ENCODE measurements at places on chromosomes 7 and 10.

DNA sequence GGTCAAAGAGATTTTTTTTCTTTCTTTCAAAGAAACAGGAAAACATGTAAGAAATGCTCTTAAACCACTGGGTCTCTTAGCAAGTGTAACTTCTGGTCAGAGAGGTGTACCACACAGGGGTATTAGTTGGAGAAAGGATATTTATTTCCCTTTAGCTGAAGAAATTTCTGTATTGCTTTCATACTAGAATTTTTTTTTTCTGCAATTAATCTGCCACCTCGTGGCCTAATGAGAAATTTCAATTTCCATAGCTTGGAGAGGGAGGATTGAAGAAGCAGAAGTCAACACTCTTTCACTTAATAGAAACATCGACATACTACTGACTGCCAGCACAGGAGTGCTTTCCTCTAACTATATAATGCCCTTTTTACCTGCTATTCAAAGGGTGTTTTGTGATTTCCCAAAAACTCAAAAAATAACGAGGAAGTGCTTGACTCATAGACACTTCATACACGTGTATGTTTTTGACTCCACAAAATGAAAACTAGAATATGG is 177.6 kb upstream of the NAMPT start:
- H3K4me3 ChIP-seq, result peak overlapping the region; percentile 25
- DNase-seq, result peak; percentile 13
- H3K27me3 ChIP-seq, result no peaks in the 10 kb centered on the region
- H3K36me3 ChIP-seq, result peaks cover 16% of the 10 kb centered on the region

DNA sequence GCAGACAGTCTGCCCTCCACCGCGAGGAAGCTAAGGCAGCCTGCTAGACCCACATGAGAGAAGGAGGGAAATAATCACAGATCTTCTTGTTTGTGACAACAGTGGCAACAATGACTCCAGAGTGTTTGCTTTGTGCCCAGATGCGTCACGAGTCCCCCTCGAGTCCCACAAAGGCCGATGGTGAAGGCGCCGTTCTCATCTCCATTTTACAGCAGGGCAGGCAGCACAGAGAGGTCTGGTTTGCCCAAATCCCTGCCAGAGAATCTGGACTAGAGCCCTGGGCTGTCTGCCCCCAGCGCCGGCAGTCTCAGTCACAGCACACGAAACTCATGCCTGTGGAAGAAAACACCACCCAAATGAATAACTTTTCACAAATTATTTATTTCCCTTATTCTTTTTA is 38.1 kb downstream of the KIAA1549 start:
- no peak for DNase-seq
- no peaks in the 10 kb centered on the region for H3K36me3 ChIP-seq
- H3K27me3 ChIP-seq, result no peaks in the 10 kb centered on the region
- no peak overlapping the region for H3K4me3 ChIP-seq
- H3K4me1 ChIP-seq, result no peaks in the 10 kb centered on the region

- no peaks in the 10 kb centered on the region for H3K4me1 ChIP-seq
- DNase-seq, result no peak
- no peaks in the 10 kb centered on the region for H3K36me3 ChIP-seq
- no peak overlapping the region for H3K27ac ChIP-seq
- no peak overlapping the region for H3K4me3 ChIP-seq
Observed at GRCh38 chr10:12875100-12875499, 126.4 kb downstream of the CCDC3 start.

- no peak overlapping the region for H3K27ac ChIP-seq
- no peak overlapping the region for H3K4me3 ChIP-seq
- no peak for DNase-seq
- no peaks in the 10 kb centered on the region for H3K27me3 ChIP-seq
- no peaks in the 10 kb centered on the region for H3K4me1 ChIP-seq
Observed at GRCh38 chr10:82969405-82969804, 1094.4 kb downstream of the NRG3 start.

Measured in activated CD8-positive, alpha-beta T cell treated with anti-CD3 and anti-CD28 coated beads for 36 hours (primary cell).